ENCODE measurements at places on chromosomes 2 and 18. TPM values are rescaled to one million over a fixed set of nuclear protein-coding genes. Genes with fewer than 3 reads are reported as not detected.

UGT1A4 gene
- total RNA-seq: not detected

IL1A gene
- total RNA-seq: not detected

MAB21L4 gene
- total RNA-seq: not detected

HOXD11 gene
- total RNA-seq: 31.6 TPM

PMAIP1 gene
- 5.3 TPM for total RNA-seq

RAB17 gene
- total RNA-seq: 1.7 TPM

HRH4 gene
- not detected for total RNA-seq

LINC00305 gene
- not detected for total RNA-seq

FSHR gene
- total RNA-seq: not detected

CNTNAP5 gene
- not detected for total RNA-seq

FBXO15 gene
- 0.22 TPM for total RNA-seq

DSG1 gene
- total RNA-seq: not detected

SLC4A5 gene
- total RNA-seq: 0.38 TPM

Measured in GM23248 (cell line).